Stimulated activated CD4-positive, alpha-beta T cell treated with anti-CD3 and anti-CD28 coated beads, Interleukin-1b, Interleukin-23, amount 100 ng/mL, for 4 hours (primary cell): ENCODE measurements at places on chromosomes 12 and 14.
A peak's percentile ranks its signal among the peaks of the same experiment; 100 is the strongest.

- DNase-seq = no peak
Observed at GRCh38 chr12:132449565-132450417, 40.2 kb upstream of the FBRSL1 start.

GRCh38 chr14:85564841-85565527 is 35.0 kb downstream of the FLRT2 start:
- no peak for DNase-seq

DNA sequence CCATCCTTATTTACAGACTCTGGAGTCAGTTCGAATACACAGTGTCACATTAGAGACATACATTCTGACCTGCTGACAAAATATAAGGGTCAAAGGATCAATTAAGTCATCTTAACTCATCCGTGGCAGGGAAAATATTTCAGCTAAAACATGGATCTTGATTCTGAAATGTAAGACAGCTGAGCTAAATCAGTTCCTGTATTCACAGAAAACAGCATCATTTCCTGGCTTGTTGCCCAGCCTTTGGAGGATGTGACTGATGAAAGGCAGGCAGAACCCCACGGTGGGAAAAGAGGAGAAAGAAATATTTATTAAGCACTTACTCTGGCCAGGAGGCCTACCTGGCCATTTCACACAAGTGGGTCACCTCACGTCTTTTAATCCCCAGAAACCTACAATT is 101.9 kb downstream of the GAS2L3 start:
- no peak for DNase-seq

DNA sequence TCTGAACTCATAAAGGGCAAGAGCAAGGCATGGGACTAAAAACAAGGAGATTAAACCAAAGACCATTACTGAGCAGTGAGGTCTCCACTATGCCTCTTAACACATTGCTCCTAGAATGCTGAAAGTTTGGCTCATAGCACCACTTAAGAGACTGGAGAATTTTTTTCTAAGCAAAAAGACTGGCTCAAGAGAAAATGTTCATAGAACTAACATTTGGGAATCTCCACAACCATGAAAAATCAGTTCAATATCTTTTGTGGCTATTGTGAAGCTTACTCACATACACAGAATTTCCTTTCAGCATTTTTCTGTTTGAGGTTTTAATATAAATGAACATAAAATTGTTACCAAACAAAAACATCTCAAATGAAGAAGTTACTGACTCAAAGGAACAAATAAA is 255.8 kb downstream of the CCDC91 start:
- no peak for DNase-seq

- no peak for DNase-seq
Observed at GRCh38 chr12:102438047-102438826, 42.1 kb downstream of the IGF1 start.

DNA sequence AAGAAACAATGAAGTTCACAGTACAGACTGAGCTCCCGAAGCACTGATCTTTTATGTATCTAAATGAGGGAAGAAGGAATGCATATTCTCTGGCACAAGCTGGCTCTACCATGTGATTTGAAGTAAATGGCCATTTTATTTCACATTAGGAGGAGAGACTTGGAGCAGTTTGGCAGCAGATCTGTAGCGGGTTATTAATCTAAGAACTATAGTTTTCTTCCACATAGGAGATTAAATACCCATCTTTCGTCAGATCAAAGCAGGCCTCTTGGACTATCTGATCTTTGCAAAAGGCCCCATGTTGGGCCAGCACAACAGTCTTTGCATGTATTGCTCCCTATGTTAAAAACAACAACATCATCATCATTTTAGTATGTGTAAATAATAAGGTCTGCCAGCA is 477.8 kb downstream of the ZFP36L1 start:
- no peak for DNase-seq

GRCh38 chr14:75981426-75982265 is at the start of gene TGFB3:
Gene TGFB3 (minus strand): TSS chr14:75981995. CDS start chr14:75980893, 1,102 bp downstream.
- DNase-seq = peak; percentile 44

- no peak for DNase-seq
Observed at GRCh38 chr14:22849212-22849819, 12.9 kb downstream of the MMP14 start.

DNA sequence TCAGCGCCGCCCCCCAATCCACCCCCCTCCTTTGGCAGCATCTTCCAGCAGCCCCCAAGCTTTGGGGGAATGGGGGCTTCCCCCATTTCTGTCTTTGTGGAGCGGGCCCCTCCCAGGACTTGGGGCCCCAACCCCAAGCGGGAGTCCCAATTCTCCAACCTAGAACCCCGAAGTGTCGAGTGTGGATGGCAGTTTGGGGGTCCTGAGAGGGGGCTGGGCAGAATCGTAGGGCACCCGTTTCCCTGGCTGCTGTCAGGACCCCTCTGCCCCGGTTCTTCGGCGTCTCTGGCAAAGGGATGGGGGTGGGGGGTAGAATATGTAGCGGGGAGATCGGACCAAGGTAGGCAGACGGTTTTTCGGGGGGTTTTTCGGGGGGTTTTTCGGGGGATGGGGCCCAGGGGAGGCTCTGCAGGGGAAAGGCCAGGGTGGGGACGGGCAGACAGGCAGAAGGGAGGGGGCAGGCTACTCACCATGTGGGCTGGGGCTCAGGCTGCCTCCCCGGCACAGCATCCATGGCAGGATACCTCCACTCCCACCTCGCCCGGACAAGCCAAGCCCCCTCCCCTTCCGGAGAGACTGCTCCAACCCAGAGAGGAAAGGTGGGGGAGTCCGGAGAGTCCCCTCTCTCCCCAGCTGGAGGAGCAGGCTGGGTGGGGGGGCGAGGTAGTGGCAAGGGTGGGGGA is 739 bp downstream of the JPH4 start:
- no peak for DNase-seq

DNA sequence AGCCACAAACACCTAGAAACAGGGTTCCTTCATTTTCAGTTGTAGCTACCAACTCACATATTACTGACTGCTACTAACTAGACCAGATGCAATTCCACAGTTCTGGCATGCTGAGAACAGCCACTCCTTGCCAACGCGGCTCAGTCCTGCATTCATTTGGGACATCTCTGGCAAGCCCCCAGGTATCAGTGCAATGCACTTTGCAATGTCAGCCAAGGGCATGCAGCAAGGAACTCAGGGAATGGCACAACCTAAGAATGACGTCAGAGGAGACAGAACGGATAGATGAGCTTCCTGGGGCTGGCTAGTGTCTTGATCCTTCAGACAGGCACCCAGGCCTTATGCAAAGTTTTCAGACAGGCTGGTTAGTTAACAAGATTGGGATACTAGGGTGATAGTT is 29.6 kb downstream of the MAP3K9 start:
- no peak for DNase-seq

DNA sequence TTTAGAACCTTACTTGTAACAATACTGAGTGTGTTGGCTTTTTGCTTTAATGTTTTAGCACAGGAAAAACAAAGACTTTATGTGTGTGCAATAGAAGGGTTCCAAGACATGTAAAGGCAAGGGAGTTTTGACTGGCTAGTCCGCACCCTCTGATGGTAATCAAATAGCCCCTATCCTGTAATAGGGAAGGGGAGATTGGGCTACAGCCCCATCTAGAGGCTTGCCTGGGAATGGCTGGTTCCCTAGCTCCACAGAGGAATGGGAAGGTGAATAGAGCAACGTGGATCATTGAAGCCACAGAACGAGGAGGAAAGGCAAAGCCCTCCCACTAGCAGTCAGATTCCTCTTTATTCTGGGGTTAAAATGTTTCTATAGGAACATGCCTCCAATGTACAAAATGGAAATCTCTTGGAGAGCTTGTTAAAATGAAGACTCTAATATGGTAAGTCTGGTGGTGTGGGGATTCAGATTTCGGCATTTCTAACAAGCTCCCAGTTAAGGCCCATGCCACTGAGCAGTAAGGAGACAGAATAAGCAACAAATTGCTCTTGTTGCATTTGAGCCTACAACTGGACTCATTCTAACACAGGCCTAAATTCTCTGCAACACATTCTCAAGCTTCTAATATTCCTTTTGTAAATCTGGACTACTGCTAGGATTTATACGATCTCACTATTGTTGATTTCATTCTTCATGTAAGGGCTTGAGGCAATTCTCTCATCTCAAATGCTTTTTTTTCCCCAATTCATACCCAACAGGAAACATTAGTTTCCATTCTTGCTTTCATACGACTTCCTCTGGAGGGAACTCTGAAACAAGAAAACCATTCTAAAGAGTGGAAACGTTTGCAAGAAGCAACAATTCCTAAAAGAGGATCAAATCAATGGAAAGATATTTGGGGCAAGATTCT is 57.1 kb downstream of the NIN start:
- DNase-seq = peak; percentile 28

GRCh38 chr12:27865421-27865820 is 85.4 kb upstream of the MANSC4 start:
- no peak for DNase-seq

DNA sequence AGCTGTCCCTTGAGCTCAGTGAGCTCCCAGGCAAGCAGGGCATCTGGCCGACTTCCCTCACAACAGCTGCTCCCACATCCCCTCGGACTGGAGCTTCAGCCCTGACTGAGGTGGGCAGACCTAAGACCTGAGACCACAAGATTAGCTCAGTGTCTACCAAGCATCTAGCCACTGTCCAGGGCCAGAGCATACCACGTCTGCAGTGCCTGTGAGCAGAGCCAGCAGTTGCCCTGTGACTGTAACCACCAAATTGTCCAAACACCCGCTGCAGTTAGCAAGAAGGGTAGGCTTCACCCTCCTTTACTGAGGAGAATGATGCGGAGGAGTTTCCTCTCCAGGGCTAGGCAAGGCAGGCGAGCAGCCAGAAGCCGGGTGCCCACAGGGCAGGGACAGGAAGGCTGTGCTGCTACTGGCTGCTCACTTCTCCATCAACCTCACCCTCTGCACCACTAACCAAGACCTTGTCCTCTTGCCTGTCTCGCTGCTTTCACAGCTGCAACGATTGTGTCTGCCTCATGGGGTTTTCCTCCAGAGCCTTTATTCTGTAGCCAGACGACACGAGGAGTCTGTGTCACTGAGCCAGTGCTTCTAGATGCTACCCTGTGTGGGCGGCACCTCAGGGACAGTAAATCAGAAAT is 53.9 kb downstream of the ANAPC7 start:
- peak; percentile 41 for DNase-seq

- DNase-seq = no peak
Observed at GRCh38 chr14:63524537-63525155, 18.5 kb downstream of the PPP2R5E start.
